ENCODE measurements at places on chromosomes 5 and 9.
A peak's percentile ranks its signal among the peaks of the same experiment; 100 is the strongest.

- no peak for DNase-seq
Measured at GRCh38 chr5:1073239-1074102, 38.4 kb downstream of the SLC12A7 start.

- no peak for DNase-seq
Measured at GRCh38 chr9:79604149-79604548, 32.4 kb downstream of the TLE4 start.

GRCh38 chr9:12775679-12776512 lies 1.1 kb downstream of the LURAP1L start:
- no peak for DNase-seq

DNA sequence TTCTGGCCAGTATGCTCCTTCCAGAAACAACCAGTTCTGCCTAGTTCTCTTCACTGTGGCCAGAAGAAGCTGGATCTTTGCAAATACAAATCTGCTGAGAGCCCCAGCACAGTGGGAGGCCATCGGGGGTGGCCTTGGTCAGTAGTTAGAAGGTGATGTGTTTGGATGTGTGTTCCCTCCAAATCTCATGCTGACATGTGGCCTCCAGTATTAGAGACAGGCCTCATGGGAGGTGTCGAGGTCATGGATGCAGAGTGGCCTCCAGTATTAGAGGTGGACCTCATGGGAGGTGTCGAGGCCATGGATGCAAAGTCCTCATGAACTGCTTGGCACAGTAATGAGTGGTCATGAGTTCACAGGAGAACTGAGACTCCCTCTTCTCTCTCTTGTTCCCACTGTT lies 7.6 kb upstream of the IRX2 start:
- DNase-seq = no peak

- DNase-seq = no peak
Measured at GRCh38 chr5:170857066-170857465, 4.8 kb upstream of the RANBP17 start.

DNA sequence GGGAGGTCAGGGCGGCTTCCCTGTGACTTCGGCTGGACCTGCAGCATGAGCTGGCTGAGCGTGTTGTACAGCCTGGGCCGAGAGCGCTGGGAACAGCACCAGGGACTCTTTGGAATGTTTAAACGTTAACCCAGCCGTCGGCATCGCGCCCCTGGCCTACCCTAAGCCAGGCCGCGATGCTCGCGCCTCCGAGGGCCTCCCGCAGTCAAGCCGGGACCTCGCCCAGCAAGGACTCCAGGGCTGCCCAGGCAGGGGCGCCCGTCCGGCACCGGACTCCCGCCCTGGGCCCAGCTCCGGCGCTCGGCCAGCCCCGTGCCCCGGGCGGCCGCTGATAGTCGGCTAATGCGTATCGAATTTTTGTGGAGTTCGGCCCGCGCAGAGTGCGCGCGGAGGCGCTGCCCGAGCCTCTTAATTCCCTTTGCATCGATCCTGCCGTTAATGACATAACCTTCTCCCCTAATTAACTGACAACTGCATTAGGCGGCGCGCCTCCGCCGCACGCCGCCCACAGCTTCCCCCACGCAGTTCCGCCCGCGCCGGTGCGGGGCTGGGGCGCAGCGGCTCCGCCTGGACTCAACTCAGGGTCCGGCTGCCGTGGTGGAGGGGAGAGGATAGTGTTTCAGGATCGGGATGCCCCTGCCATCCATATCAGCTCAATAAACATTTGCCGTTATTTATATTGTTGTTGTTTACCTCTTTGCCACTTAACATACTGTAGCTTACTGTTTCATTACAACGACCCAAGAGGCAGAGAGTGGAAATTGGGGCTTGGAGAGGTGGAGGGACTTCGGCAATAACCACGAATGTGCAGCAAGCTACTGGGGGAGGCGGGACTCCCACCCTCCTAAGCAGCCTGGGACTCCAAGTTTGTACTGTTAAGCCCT lies 28.8 kb upstream of the CDC23 start:
- DNase-seq = no peak

DNA sequence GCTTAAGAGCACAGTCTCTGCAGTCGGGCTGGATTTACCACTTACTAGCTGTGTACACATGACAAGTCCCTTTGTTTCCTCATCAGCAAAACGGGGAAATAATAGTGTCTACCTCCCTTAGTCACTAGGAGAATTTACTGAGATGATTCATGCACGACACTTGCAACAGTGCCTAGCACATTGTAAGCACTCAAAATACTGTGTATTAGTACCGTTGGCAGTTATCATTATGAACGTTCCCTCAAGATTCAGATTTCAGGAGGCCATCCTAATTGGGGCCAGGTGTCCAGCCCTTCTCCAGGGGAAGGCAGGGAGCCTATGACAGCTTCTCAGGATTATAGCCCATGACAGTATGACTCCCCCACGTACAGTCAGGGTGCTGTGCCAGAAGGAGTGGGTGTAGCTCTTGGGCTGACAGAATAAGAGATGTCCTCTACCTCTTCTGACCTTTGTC lies 164.3 kb downstream of the DOCK2 start:
- DNase-seq = no peak

DNA sequence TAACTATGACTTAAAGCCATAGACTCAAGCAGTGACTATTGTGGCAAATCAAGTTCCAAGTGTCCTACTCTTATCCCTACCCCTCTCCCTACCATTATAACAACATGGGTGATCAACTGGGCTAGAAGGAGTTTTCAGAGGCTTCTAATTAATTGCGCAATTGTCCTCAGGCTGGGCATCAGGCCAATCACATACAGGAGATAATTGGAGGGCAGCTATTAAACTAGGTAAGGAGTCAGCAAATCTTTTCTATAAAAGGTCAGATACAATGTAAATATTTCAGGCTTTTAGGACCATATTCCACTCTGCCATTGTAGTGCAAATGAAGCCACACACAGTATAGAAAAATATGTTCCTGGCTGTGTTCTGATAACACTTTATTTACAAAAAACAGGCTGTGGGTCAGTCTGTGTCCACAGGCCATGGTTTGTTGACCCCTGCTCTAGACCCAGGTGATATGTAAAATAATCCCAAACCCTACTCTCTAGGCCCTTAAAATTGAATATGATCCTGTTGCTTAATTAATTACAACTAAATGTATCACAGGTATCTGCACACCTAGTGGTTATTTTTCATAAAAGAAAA lies 141.4 kb upstream of the PIK3R1 start:
- DNase-seq = no peak

DNA sequence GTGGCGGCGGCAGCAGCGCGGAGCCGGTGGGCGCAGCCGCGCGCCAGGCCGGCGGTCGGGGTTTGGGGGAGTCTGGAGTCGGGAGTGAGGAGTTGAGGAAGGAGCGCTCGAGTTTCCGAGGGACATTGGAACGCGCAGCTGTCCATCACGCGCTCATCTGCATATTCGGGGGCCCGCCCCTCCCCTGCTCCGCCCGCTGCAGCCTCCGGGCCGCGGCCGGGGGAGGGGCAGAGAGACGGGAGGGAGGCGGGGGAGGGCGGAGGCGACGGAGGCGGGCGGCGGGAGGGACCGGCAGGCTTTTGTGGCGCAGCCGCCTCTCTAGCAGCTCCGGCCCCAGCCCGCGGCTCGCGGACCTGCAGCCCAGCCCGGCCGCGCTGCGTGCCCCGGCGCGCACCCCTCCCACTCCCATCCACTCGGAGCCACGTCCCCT lies at the start of gene IRX2:
Gene IRX2 (minus strand): TSS at position 86 of the 430 bp plus-strand sequence. CDS start 264 bp downstream, outside the sequence.
- no peak for DNase-seq

DNA sequence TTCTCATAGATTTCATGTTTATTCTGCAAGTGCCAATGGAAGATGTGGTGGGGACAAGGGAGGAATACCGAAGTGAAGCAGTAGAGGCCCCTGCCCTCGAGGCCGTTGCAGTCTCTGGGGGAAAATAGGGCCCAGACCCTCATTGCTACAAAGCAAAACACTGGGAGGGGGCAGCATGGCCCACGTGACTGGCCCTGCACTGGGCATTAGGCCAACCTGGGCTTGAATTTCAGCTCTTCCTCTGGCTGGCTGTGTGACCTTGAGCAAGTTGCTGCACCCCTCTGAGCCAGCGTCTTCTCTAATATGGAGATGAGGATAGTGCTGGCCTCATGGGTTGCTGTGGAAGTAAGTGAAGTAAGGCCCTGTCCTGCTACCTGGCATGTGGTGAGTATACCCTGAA lies 709 bp upstream of the SYNPO start:
- DNase-seq = no peak

- no peak for DNase-seq
Measured at GRCh38 chr5:147752666-147753290, 29.8 kb downstream of the JAKMIP2 start.

DNA sequence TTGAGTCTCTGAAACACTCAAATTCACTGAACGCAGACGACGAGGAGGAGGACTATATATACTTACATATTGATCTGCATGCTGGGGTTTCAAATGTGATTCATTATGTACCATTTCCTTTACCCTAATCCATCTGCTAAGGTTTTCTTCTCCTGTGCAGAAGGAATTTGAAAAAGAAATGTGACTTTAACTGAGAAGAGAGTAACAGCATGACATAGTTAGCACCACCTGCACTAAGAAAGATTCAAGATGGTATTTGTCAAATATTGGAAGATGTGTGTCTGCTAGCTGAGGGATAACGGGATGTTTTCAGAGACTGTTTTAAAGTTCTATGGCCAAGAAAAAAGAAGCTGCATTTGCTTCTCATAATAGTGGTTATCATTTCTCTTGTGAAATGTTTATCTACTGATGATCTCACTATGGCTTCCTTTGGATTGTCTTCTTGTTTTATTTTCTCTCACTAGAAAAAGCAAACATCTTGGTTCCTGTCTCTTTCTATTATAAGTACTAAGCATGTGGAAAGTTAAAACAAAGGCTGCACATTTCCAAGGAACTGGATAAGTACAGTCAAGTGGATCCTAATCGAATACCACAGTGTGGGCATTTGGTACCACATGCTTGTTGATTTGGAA lies 89.8 kb upstream of the TLE4 start:
- no peak for DNase-seq

GRCh38 chr5:116037236-116037822 lies 5.1 kb downstream of the ARL14EPL start:
- DNase-seq = no peak

GRCh38 chr9:91301161-91301560 lies 60.6 kb downstream of the AUH start:
- no peak for DNase-seq

- DNase-seq = no peak
Measured at GRCh38 chr5:125856949-125857348, 566.3 kb upstream of the GRAMD2B start.

GRCh38 chr9:78783743-78784142 lies 486.8 kb downstream of the PSAT1 start:
- DNase-seq = no peak

GRCh38 chr5:134453016-134453415 lies 41.3 kb upstream of the CDKN2AIPNL start:
- DNase-seq = no peak

DNA sequence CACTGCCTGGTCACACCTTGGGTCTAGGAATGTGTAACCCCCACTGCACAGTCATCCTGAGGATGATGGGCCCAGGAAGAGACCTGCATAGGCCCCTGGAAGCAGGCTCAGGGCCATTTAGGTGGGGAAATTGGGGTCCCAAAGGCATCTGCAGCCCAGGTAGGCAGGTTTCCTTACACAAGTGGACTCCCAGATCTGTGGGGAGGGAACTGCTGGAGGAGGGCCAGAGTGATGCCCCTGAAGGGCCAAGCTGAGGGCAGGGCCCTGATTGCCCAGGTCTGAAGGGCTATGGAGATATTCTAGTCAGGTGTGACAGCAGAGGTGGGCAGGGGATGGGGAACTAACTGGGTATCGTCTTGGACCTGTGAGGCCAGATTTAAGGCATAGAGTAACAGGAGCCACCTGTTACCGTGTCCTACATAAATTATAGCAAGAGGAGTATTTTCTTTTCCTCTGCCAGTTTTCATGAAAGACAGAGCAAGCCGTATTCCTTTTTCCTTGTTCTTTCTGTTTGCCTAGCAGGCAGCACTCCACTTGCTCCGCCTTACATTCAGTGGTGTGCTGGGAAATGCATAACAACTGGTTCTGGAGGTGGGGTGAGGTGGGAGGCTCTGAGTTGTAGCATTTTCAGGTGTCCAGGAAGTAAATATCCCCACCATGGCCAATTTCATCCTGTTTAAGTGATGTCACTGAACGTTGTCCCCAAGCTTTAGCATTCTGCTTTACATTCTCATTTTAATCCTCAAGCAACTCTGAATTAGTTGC lies 41.3 kb downstream of the PPARGC1B start:
- no peak for DNase-seq

GRCh38 chr9:17802249-17802857 lies 223.5 kb downstream of the SH3GL2 start:
- DNase-seq = no peak

GRCh38 chr9:92808726-92809451 lies 44.3 kb upstream of the BICD2 start:
- DNase-seq = peak; percentile 13

DNA sequence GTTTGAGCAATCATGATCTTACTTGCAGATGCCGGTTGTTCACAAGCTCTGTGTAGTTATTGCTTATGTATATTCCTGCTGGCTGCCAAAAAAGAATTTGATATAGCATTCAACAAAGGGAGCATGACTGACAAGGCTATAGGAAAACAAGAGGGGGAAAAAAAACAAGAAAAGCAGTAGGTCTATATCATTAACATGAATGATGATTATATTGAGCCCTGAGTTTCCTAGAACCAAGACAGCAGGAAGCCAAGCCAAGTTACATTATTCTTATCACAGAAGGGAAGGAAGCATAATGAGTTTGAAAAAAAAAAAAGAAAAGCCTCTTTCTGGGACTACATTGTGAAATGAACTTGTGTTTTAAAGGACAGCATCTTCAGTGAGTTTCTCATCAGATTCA lies 41.0 kb downstream of the TSTD2 start:
- no peak for DNase-seq

- peak; percentile 35 for DNase-seq
Measured at GRCh38 chr9:136342181-136343120, 15.1 kb downstream of the GPSM1 start.

DNA sequence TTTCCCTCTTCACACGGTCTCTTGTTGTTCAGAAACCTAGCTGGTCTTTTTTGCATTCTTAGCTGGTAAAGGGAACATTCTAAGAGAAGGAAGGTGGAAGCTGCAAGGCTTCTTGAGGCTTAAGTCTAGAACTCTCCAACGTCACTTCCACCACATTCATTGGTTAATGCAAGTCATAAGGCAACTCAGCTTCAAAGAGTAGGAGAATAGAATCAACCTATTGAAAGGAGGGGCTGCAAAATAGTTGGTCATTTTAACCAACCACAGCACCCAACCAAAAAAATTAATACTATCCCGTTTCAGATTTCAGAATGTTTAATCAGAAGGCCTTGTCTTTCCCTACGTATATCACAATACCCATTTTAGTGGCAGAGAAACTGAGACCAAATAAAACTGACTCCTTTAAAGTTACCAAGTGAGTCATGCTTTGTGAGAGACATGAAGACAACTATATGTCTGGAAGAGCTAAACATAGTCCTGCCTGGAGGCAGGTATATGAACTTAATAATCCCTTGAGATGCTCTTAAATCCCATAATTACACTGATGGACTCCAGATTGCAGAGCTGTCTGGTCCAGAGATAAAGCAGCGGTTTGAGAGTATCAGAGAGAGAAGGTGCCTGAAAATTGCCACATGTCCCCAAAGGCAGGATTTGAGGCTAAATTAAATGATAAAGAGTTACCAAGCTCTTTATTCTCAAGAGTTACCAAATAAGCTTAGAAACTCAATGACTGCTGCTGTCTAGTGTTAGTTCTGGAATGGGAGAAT lies 14.4 kb downstream of the DOCK8 start:
- DNase-seq = no peak
